RPMI8226 (cell line): ENCODE measurements at places on chromosomes 13 and 19.

DNA sequence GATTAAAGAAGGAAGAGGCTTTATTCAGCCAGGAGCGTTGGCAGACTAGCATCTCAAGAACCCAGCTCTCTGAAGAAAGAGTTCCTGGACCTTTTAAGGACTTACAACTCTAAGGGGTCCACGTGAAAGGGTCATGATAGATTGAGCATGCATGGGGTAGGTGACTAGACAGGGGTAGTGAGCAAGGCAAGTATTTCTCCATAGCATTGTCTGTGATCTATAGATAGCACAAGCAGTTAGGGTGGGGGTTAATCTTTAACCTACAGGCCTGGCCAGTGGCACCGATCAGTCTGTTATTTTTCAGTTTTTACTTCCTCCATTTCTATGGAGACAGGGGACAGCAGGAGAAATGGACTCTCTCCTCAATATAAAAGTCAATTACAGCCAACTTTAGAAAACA lies 983.7 kb downstream of the SLITRK1 start:
- no peak for DNase-seq

GRCh38 chr19:53868091-53868891 lies 608 bp downstream of the MYADM start:
- DNase-seq: peak; percentile 54

DNA sequence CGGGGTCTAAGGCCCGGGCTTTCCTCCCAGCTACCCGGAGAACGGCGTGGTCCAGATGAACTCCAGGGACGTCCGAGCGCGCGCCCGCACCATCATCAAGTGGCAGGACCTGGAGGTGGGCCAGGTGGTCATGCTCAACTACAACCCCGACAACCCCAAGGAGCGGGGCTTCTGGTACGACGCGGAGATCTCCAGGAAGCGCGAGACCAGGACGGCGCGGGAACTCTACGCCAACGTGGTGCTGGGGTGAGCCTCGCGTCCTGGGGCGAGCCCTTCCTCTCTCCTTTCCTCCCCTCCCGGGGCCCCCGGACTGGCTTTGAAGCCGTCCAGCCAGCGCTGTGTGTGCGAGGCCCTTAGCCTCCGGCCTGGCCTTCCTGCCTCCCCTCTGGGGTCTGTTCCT lies 23.4 kb downstream of the UHRF1 start:
- no peak for DNase-seq

- no peak for DNase-seq
Observed at GRCh38 chr13:100196375-100196774, 107.5 kb downstream of the PCCA start.

- no peak for DNase-seq
Observed at GRCh38 chr13:51728275-51728673, 75.7 kb downstream of the DHRS12 start.

DNA sequence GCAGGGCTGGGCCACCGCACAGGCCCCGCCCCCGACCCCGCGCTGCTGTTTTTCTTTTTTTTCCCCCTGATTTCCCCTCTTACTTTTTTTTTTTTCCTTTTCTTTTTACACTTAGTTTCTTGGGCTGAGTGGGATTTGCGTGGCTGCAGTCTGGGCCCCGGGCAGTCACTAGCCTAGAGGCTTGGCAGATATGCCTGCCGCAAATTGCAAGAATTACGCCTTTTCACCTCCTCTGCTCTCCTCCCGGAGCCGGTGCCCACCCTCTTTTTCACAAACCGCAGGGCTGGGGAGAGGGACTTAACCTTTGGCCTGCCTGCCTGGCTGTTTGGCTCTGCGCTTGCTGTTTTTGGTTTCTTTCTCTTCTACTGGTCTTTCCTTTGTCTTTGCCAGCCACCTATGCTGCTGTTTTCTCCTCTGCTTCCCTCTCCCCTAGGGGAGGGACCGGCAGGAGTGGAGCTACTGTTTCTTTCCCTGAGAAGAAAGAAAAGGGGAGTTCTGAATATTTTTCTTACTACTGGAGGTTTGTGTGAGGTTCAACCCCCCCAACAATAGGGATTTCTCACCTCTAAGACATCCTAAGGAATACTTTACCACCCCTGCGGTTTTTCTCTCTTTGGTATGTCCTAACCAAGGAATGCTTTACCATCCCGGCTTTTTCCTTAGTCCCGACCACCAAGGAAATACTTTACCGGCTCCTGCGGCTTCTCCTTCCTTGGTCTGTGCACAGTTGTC lies 11.0 kb downstream of the ZNF552 start:
- no peak for DNase-seq

GRCh38 chr19:6674868-6675305 lies 4.9 kb upstream of the TNFSF14 start:
- peak; percentile 92 for DNase-seq
